Body of pancreas (tissue), 4 donors: ENCODE measurements at places on chromosomes 6 and 20. TPM values are rescaled to one million over a fixed set of nuclear protein-coding genes. Genes with fewer than 3 reads are reported as not detected.
A peak's percentile ranks its signal among the peaks of the same experiment; 100 is the strongest.

VGLL2 gene
- 0.99 TPM for total RNA-seq

MEI4 gene
- total RNA-seq: 3.3 TPM

DNA sequence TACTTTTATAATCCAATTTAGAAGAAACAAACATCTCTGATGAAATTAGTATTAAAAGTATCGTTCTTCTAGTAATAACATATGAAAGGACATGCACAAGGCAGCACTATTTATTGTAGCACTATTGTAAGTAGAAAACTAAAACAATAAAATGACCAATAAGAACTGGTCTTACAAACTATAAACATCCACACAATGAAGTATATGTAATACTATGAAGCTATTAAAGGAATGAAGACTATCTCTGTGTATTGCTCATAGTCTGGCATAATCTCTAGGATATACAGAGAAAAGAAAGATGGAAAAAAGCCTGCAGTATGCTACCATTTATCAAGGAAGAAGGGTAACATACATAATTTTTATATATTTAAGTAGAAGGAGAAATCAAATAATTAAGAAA is 16.7 kb downstream of the LCA5 start:
- DNase-seq: no peak

GRCh38 chr20:58990651-58991445 is 9.8 kb downstream of the NELFCD start:
- no peak for DNase-seq

APCDD1L gene
- not detected for total RNA-seq

GRCh38 chr6:17182961-17183360 is 81.1 kb downstream of the STMND1 start:
- DNase-seq: no peak

DNA sequence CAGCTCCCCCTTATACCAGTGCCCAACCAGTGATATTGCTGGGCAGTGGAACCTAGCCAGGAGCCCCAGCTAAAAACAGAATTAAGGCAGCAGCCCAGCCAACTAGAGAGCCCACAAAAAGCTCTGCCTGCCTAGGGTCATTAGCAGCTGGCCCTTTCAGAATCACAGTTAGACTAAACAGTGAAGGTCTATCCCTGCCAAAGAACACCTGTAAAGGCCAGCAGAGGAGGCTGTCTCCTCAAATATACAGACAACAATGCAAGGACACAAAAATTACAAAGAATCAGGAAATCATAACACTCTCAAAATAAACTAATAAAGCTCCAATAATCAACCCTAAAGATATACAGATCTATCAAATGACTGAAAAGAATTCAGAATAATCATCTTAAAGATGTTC is 77.8 kb upstream of the HTR1E start:
- no peak for DNase-seq

DNA sequence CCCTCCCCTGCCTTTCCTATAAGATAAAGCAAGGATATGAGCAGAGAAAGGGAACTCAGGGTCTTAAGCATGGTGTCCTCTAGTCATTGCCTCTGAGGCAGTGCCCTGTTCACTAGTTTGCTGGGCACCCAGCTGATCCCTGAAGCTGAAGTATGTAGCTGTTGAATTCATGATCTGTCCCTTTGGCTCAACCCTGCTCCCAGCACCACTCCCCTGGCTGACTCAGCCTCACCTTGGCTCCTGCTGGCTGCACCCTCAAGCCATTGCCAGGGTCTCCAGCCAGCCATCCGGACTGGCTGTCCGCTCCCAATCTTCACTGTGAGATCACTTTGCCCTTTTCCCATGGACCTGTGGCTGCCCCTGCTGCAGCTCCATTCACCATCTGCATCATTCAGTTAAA is 25.9 kb upstream of the UST start:
- DNase-seq: no peak

PGC gene
- total RNA-seq: 48.8 TPM

DNA sequence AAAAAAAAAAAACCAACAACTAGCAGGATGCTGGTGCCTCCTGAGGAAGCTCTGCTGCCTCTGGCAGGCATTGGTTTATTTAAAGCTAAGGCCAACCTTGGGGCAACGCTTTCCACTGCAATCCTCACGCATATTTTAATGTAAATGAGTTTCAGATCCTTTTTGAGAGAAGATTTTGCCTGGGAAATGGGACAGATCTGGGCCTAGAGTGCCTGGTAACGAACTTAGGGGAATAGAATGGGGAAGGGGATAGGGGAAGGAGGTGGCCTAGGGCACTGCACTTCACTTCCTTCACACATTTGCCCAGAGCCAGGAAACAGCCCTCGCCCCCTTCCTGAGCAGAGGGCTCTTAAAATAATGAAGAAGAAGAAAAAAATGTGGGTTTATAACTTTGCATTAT is 132.7 kb upstream of the TMEM170B start:
- DNase-seq: no peak

SLA2 gene
- 1.0 TPM for total RNA-seq

DNA sequence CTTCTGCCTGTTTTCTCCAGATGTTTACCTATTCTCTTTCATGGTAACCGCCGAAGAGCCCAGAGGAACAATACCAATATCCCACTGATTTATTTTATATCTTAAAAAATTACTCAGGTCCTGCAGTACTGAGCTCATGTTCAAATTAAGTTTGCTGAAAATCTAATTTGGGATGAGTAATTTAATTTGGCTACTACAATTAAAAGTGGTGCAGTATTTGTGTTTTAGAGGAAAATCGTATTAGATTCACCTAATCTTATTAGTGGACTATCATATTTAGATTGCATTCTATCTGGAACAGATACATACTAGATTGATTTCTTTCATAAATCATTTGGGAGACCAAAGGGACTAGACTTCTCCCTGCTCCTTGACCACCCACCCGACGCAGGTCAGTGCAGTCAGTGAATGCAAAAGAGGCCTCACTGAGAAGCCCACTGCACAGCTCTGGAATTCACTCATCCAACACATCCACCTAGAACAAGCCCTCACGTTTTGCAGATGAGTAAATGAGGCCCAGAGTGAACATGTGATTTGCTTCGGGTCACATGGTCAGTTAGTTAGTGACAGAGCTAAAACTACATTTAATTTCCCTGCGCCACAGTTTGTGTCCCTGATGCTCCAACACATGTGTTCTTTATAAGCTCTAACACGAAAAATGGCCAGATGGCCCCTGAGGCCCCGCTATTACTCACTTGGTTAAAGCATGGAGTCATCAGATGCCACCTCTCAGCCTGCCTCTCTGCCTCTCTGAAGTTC is 101.8 kb downstream of the TRERF1 start:
- DNase-seq: no peak

GRCh38 chr20:46568570-46569129 is 18.2 kb upstream of the OCSTAMP start:
- peak; percentile 92 for DNase-seq

C6orf58 gene
- not detected for total RNA-seq

- DNase-seq: no peak
These were observed 21.3 kb upstream of the PDCD2 start for GRCh38 chr6:170605574-170606259.
